ENCODE measurements at places on chromosomes 2 and 18.

GRCh38 chr2:23286758-23287704, 97.9 kb upstream of the KLHL29 start:
- DNase-seq: peak; percentile 51

DNA sequence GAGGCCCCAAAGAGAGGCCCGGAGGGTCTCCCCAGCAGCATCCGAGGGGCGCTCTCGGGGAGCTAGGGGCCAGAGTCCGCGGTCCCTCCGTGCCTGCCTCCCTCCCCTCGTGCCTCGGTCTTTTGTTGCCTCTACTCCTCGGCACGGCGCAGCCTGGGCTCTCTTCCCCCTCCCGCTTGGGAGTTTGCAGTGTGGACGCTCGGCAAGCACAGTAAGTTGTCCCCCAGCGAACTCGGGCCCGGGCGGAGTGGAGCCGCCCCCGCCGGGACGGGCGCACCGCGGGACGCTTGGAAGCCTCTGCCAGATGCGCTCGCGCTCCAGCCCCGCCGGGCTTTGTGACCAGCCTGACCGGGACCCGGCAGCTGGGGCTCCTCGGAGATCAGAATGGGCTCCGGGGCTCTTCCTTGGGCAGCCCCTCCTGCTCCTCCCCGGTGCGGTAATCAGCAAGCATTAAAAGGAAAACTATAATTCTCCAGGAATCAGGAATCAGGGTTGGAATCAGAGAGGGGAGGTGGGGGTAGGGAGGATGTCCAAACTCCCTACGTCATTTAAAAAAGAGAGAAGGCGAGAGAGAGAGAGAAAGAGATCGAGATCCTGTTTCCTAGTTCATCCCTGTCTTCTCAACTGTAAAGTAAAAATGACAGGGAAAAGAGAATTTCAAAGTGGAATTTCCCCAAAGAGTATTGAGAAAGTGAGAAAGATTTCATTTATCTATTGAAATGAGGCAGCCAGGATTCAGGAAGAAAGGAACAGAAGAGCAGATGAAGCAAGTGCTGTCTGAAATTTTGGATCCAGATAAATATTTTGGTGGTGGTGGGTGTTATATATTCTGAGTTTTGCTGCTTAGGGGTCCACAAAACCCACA, 786 bp upstream of the TMEM200C start:
- DNase-seq: no peak

DNA sequence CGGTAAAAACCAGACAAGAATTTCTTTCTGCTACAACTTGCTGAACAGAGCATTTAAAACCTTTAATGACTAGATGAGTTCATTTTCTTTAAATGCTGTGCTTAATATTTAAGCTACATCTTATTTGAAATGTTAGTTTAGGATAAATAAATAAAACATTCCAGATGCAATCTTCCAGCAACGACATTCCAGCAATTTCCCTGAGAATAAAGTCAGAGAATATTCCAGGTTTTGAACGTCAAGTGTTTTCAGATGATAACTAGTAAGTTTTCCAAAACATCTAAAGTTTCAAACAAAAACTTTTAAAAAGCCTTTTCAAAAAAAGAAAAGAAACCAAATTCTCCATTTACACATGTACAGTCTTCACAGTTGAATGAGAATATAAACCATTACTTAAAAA, 104.8 kb downstream of the PPP1R1C start:
- DNase-seq: no peak

DNA sequence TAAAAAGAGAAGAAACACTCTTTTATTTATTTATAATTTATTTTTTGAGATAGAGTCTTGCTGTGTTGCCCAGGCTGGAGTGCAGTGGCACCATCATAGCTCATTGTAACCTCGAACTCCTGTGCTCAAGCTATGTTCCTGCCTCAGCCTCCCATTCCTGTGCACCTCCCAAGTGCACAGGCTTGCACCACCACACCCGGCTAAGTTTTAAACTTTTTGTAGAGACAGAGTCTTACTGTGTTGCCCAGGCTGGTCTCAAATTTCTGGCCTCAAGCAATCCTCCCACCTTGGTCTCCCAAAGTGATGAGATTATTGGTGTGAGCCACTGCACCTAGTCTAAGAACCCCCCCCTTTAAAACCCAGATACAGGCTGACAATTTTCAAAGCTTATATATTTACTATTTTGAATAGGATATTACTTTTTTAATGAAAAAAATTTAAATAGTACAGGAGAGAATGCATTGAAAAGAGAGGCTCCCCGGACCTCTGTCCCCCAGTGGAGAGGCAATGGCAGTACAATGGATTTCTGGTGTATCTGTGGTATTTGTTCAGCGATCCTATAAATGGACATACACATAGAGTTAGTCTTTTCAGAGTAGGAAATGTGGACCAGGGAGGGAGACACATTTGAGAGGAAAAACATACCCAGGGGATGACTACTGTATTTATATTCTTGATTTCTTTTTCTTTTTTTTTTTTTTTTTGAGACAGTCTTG, 48.1 kb upstream of the CNOT11 start:
- no peak for DNase-seq

GRCh38 chr2:71538656-71539265, 85.4 kb downstream of the DYSF start:
- no peak for DNase-seq

- no peak for DNase-seq
Observed at GRCh38 chr18:79600141-79600540, 79.5 kb upstream of the CTDP1 start.

- DNase-seq: no peak
Observed at GRCh38 chr2:197904446-197904845, 100.1 kb downstream of the PLCL1 start.

DNA sequence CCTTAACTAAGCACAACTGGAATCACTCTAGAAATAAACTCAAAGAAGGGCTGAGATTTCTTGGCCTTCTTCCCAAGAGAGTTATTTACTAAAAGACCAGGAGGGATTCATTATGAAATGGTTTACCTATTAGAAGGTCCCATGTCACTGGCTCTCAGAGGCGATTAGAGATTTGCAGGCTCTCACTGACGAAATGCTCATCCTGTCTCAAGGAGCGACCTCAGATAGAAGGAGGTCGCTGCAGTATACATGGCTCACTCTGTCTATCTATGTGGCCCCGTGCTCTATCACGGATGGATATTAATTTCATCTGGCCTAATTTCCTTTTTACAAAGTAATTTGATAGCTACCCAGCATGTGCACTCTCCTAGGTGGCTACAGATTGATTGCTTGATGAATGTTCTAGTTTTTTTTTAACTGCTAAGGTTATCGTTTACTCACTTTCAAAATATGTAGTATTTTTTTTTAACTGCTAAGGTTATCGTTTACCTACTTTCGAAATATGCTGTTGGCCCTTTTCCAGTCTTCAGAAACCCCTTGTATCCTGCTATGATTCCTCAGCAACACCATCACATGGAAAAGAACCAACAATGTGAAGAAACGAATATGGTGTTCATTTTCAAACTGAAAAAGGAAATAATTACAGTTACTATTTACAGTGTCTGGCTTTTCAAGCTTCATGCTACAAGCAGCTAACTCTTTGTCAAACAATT, 9.1 kb downstream of the SMIM21 start:
- no peak for DNase-seq

GRCh38 chr2:227612546-227613271, 1.9 kb downstream of the SCYGR3 start:
- no peak for DNase-seq

GRCh38 chr18:6728809-6729246, 688 bp upstream of the ARHGAP28 start:
- no peak for DNase-seq

GRCh38 chr2:144505245-144505831, 14.6 kb downstream of the ZEB2 start:
- DNase-seq: peak; percentile 19

DNA sequence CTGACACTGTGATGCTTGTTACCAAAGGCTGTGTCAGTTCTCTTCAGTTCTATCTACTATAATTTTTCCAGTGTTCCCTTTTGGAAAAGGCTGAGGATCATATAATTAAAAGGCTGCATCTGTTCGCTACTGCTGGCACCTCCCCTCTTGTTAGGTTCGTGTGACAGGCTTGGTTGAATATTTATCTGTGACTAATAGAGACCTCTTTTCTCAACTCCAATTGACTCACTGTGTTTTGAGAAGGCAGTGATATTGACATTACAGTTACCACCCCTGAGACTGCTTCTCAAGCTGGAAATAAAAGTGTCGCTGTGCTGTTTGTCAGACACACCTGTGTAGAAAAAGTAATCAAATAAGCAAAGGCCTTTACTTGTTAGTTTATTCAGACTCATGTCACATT, 205.5 kb upstream of the KCNH7 start:
- DNase-seq: no peak

DNA sequence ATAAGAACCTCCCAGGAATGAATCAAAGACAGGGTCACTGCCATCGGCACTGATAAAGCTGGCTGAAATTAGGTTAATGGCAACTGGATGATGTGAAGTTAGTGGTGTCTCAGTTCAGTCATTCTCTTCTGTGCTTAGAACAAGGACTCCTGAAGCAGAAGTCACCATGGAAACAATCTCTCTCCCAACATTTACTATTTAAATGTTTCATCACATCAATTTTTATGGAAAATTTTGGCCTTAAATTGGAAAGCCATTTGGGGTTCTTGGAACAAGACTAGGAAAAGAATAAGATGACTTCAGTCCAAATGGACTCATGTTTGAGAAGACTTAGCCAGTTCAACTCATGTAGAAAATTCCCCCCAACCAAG, 15.5 kb upstream of the ARL5A start:
- no peak for DNase-seq

- no peak for DNase-seq
Observed at GRCh38 chr2:68940369-68940768, 12.3 kb downstream of the GKN2 start.

DNA sequence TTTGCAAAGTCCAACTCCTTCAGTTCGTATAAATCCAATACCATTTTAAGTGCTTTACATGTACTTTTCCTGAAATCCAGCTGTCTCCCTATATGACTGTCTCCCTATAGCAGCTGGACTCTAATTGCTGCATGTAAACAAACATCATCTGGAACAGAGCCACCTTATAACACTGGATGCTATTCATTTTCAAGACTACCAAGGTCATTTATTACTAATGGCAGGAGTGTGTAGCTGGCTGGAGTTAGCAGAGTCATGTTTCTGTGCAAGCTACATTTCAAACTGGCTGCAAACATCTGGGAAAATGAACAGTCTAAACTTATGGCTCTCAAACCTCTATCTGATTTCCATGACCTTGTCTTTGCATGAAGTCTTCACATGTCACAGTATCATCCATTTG, 575.2 kb downstream of the PIK3C3 start:
- no peak for DNase-seq

- no peak for DNase-seq
Observed at GRCh38 chr18:44915661-44916060, 235.0 kb downstream of the SETBP1 start.

DNA sequence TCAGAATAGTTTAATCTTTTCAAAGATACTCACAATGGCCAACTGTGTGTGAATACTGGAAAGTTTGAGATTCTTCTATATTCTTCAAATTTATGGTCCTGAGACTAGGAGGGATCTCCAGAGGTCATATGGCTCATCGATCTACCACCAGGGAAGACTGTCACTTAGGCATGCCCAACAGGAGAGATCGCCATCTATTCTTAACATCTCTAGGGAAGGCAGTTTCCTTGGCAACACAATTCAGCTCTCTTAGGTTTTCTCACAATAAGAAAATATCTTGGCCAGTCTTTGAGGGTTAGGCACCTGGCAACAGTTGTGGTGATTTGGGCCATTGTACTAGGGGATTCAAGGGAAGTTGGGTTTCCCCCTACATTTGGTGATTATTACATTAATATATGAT, 107.2 kb downstream of the GALNT3 start:
- DNase-seq: no peak

GRCh38 chr2:67272195-67272594, 124.9 kb upstream of the ETAA1 start:
- no peak for DNase-seq

DNA sequence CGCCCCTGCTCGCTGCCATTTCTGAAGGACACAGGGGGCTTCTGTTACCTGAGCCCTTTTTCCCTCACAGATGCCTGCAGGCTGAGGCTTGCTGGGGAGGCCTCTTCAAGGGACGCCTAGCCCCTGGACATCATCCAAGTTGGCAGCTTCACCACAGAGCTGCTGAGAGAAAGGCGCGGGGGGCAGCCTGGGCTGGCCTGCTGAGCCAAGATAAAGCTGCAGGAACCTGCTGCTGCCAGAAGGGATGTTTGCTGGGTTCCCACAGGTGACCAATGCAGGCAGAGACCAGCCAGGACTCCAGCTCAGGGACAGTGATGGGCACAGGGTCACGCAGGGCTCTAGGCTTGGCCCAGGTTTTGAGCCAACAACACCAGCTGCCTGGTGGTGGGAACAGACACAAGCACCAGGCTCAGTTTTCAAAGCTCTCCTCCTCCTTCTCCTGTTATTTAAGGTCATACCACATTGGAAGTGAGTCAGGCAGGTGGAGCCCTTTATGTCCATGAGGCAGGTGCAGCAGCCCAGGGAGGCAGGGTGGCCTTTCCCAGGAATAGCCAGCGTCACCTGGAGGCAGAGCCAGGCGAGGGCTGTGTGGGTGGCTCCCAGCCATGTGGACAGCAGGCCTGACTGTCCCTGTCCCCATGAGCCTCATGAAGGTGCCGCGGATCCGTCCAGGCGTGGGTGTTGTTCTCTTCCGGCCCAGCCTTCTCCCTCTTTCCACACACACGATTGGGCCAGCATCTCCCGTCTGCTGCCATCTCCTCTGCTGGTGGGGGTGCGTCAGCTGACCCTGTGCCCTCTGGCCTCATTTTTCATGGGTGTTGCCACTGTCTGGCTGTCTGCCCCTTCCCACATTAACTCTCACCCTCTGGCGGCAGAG, 515.5 kb upstream of the MYT1L start:
- DNase-seq: peak; percentile 5

GRCh38 chr2:200156166-200156835, 150.2 kb upstream of the SPATS2L start:
- DNase-seq: peak; percentile 83

- DNase-seq: no peak
Observed at GRCh38 chr2:12733846-12734245, 17.1 kb downstream of the TRIB2 start.

DNA sequence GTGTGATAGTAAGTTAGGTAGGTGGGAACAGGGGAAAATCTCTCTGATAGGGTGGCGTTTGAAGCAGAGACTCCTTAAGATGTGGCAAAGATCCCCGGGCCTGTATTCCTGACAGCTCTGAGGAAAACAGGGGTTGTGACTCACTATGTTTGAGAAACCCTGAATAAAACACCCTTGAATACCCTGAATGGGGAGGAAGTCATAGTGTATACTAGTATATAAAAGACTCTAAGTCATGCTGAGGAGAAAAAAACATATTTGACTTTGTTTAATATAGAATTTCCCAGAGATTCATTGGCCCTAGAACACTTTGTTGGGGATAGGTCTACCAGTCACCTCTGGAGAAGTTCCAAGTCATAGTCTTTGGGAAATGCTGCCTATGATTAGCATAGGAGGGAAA, 590.9 kb downstream of the IRS1 start:
- DNase-seq: no peak
